Stimulated activated CD4-positive, alpha-beta T cell treated with anti-CD3 and anti-CD28 coated beads, TNF-alpha, amount 100 ng/mL, for 24 hours (primary cell): ENCODE measurements at places on chromosomes 2 and 18.

DNA sequence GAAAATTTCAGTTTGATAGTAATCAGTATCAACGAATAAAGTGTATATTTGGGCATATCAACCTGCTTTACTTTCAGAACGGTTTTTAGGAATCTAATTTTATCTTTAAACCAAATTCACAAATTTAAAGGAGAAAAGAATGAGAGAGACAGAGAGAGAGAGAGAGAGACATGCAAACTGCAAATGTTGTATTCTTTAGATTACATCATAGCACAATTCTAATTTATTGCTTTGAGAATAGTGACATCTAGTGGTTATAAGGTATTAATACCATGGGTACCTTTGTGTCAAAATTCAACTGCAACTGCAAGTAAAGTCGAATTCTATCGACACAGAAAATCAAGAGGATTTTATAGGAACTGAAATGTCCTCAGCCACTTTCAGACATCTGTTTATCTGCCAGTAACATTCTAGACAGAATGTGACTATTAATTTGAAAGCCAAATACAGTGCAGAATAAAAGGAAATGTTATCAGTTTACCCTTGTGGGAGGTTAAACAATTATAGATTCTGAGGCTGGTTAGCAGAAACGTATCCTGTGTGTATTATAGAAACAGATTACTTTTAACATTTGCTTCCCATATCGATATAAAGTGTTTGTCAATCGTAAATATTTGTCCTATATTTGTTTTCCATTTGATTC, 529.8 kb upstream of the VRK2 start:
- DNase-seq: no peak

DNA sequence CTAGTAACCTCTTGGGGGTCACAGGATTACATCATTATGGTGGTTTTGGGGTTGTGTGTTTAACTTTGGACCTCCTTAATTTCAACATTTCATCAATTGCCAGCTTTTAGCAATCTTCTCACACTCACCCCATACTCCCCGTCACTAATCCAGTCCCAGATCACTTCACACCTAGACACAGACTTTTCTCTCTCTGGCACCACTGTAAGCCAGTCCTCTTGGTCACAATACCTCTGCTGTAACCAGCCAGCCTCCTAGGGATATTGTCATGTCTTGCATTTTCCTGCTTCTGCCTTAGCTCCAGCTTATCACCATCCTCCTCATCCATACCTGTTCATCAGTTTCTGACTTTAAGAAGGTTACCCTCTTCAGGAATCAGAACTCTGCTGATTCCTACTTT, 1.6 kb upstream of the STK17B start:
- DNase-seq: no peak

DNA sequence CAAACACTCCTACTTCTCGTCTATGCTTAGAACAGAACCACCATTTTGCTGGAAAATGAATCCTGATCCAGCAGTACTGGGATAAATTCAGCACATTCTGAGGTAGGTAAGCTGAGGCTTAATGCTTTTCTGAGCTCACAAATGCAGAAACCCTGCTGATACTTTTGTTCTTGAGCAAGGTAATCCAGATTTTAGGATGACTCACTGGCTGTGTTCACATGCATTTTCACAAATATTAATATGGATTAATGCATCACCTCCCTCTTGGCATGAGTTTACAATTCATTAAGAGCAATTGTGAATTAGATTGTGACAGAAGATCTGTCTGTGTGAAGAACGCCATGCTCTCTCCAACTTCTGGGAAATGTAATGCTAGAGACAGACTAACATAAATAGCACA, 42.2 kb downstream of the RAD51AP2 start:
- no peak for DNase-seq

- DNase-seq: no peak
Measured at GRCh38 chr2:224062481-224063297, 23.6 kb upstream of the SERPINE2 start.

GRCh38 chr18:13218368-13218991, at the start of gene LDLRAD4:
Gene LDLRAD4 (plus strand): TSS chr18:13218760.
- peak; percentile 29 for DNase-seq

DNA sequence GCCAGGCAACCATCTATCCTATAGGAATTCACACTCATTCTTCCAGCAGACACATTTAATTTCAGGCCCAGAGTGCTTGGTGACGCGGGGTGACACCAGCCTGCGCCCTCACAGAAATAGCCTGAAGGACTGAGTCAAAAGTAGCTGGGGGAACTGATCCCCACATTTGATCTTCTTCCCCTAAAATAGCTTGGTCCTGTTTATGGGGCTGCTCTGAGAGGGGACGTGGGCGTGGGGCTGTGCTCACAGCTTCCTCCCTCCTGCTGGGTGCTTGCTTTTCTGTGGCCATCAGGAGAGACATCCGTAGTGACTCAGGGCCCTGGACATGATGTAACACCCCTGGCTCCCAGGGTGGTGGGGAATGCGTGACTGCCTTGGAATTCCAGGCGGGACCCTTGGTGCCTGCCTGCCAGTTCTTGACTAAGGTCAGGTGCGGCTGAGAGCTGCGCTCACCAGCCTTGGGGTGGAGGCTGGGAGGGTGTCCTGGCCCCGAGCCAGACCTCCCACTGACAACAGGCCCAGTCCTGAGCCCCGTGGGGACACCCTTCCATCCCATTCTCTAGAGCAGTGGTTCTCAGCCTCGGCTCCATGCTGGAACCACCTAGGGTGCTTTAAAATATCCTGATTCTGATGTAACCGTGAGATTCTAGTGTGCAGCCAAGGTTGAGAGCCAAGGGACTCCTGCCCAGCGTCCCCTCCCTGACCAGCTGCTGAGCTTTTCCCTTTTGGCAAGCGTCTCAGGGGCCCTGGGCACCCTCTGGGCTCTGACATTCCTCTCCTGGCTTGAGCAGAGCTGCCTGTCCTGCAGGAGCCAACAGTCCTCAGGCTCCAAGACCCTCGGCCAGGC, 47.4 kb upstream of the SMAD7 start:
- no peak for DNase-seq

DNA sequence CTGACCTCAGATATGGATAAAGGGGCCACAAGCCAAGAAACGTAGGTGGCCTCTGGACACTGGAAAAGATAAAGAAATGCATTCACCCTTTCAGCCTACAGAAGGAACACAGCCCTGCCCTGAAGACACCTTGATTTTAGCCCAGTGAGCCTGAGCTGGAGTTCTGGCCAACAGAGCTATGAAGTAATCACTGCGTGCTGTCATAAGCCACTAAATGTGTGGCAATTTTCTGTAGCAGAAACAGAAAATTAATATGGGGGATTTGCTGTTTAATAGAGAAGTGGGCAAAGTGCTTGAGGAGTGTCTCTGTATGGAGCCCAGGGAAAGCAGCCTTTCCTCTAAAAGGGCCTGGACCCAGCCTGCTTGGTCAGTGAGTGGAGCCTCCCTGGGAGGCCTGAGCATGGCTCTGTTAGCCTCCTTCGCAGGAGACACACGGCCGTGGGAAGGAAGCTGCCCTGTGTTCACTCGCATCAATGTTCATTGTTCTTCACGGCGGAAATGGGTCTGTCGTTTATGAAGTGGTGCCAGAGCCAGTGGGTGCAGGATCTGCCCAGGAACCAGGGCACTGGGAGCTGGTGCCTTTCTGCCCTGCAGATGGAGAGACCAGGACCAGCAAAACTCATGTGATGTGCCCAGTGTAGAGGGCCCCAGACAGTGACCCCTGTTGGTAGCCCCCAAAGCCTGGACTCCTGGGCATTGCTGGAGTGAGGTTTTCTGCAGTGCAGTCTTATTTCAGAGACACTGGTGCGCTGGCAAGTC, 268.9 kb downstream of the NDUFA10 start:
- no peak for DNase-seq

- DNase-seq: no peak
Measured at GRCh38 chr2:220893411-220893810, 678.7 kb downstream of the EPHA4 start.

- no peak for DNase-seq
Measured at GRCh38 chr2:221961561-221961960, 337.2 kb downstream of the PAX3 start.

DNA sequence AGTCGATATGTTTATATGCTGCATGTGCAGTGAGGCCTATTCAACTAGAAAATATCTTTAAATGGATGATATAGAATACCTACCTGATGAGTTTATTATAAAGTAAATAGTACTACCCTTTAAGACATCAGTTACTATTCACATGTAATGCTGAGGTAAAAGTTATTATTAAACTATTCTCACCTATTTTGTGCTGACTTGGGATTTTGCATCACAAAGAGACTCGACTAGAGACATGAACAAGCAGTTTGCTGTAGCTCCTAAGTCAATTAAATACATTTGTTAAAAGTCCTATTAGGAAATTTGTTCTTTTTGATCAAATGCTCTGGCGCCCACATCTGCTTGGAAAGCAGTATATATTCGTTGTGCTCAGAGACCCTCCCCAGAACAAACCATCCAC, 164.1 kb downstream of the CCDC85A start:
- no peak for DNase-seq

- DNase-seq: no peak
Measured at GRCh38 chr2:111966241-111966640, 67.8 kb downstream of the MERTK start.

GRCh38 chr2:96315400-96316071, 9.6 kb upstream of the ITPRIPL1 start:
- no peak for DNase-seq

DNA sequence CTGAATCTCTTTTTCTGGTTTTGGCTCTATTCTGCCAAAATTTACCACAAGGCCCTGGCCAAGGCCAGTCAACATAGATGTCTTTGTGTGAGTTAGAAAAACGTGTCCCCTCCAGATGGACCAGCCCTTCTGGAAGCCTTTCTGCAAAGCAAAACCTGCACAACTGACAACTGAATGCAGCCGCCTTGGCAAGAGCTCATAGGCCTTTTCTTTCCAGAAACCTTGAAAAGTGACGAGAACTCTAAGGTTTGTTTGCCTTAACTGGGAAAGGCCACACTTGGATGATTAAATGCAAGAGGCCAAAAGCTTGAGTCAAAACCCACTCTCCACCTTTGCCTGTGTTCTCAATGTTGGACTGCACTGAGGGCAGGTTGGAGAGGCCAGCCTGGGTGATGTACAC, 103.9 kb downstream of the COLEC12 start:
- DNase-seq: no peak

DNA sequence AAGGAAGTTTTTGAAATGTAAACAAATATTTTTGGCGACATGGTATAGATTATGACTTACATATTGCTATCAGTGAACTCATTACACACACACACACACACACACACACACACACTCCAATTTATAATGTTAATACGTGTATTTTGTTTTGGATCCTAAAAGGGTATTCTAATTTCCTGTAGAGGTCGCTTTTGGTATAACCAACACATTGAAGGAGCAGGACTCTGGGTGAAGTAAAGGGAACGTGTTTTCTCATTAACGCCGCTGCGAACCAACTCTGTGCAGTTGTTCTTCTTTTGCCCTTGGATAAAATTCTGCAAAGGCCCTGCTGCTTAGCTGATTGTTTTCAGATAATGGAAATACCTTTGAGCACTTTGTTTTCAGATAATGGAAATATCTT, 190.4 kb downstream of the PMAIP1 start:
- no peak for DNase-seq

GRCh38 chr2:55431982-55432627, 12.4 kb upstream of the CCDC88A start:
- no peak for DNase-seq

DNA sequence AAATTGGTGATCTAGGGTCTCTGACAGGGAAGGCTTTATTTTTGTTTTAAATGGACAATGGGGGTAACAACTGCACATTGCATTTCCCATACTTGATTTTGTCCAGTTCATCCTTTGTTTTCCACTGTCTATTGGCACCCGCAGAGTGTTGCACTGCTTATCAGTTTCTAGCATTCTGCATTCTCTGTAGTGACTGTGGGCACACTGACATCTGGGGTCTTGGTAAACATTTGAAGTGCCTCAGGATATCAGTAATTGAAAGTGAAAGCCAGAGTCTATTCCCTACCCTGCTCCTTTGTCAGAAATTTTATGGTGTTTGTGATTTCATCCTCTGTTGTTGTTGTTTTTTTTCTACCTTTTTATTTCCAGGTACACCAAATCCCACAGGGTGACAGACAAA, 132.1 kb upstream of the EPC2 start:
- no peak for DNase-seq

DNA sequence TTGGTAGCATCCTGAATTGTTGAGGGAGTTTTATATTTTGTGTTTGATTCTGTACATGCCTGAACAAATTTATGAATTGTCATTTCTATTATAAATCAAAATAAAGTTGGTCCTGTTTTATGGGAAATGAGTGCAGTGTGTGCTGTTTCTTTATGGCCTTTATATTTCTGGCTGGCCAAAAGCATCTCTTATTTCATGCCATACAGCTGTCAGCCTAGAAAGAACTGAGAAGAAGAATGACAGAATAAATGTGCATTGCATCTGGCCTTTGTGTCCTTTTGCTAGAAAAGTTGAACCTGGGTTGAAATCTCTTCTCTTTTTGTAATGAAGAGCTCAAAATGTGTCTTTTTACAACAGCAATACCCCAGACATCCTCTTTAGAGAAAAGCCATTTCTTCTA, 474.7 kb upstream of the LRATD1 start:
- DNase-seq: no peak

DNA sequence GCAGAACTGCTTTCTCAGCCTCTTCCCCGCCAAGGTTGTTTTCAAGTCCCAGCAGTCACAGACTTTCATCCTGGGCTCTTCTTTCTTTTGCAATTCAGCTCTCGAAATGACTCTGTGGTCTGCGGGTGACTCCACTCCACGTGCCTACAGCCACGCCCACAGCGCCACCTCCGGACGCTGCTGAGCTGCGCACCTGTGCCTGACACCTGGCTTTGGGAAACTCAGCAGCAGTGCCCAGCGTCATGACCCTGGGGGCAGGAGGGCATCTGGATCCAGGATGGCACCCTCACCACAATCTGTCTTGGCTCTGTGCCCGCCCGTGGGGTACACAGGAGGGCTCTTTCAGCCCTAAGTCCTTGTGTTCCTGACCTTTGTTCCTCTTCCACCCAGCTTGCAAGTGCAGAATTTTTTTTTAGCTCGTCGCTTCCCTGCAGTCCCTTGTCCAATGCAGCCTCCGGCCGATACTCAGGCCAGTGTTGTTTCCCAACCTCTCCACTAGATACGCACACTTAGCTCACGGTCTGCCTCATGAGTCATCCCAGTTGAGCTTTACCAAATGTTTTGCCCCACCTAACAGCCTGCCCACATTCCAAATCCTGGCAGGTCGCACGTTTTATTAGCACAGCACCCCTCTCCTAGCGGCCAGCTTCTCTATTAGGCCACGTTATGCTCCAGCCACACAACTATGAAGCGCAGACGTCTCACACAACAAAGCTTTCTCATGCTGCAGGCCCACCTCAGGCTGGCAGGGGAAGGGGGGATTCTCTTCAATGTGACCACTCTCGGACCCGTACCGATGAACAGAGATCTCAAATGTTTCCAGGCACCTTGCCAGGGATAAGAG, 6.5 kb upstream of the CAPN10 start:
- DNase-seq: peak; percentile 76

DNA sequence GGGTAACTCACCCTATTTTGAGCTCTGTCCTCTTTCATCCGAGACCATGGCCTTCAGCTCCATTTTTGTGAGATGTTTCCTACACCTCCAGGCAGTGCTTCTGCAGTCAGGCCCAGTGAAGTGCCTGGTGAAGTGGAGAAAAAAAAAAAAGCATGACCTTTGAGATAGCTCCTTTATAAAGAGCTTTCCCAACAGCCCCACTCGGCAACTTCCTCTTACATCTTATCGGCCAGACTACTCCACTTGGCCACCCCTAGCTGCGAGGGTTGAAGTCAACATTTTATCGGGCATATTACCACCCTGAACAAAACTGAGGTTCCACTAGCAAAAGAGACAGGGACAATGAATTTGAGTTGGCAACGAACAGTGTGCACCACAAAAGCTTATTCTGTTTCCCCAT, 124.8 kb upstream of the RNF152 start:
- no peak for DNase-seq
